Thoracic aorta (tissue), 2 donors: ENCODE measurements at places on chromosomes 13 and 19.

GRCh38 chr19:20662421-20663105, 1.2 kb upstream of the ZNF626 start:
- DNase-seq: no peak

DNA sequence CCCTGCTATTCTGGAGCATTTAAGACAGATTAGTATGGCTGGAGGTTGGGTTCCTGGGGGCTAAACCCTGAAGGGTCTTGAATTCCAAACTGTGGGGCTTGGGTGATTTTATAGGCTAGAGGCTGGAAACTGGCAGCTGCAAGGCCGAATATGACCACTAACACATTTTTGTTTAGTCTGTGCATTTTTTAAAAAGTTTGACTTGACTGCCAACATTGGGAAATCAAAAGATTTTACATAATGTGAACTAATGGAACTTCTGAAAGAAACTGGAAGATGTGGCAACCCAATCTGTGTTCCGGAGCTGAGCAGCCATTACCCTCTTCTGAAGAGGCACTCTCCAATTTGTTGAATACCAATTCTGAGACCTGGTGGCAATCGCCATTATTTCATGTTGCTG, 5.1 kb downstream of the ZNF784 start:
- no peak for DNase-seq

GRCh38 chr19:16094360-16095070, 17.2 kb upstream of the RAB8A start:
- DNase-seq: no peak

DNA sequence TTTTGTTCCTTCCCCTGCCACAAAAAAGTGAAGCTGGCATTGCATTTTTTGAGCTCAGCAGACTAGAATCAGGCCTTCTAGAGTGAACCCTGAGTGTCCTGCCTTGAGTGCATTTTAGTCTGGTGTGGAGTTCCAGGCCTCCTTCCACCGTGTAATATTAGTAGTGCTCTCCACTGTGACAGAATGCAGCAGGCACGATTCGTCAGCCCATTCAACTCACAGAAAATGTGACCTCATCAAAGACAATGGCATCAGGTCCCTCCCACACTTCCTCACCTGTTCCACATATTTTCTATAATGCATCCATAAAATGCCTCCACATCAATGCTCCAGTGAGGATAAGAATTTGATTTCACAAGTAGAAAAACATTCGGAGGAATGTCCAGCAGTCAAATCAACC, 227.6 kb downstream of the FGF9 start:
- DNase-seq: no peak

DNA sequence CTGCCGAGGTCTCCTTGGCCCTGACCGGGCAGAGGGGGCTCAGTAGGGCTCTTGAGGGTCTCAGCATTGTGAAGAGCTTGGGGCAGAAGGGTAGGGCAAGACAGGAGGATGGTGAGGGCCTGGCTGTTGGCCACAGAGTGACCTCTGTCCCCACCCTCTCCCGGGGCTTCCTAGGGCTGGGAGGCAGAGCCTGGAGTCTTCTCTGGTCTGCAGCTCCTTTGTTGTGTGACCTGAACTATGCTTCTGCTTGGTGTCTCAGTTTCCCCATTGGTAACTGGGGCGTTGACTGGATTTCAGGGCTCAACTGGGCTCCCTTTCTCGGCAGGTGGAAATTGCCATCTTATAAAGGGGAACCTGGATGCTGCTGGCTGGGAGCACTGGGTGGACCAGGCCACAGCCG, 30.1 kb upstream of the PEPD start:
- no peak for DNase-seq

- no peak for DNase-seq
Measured at GRCh38 chr13:98962901-98963590, 14.8 kb downstream of the DOCK9 start.

DNA sequence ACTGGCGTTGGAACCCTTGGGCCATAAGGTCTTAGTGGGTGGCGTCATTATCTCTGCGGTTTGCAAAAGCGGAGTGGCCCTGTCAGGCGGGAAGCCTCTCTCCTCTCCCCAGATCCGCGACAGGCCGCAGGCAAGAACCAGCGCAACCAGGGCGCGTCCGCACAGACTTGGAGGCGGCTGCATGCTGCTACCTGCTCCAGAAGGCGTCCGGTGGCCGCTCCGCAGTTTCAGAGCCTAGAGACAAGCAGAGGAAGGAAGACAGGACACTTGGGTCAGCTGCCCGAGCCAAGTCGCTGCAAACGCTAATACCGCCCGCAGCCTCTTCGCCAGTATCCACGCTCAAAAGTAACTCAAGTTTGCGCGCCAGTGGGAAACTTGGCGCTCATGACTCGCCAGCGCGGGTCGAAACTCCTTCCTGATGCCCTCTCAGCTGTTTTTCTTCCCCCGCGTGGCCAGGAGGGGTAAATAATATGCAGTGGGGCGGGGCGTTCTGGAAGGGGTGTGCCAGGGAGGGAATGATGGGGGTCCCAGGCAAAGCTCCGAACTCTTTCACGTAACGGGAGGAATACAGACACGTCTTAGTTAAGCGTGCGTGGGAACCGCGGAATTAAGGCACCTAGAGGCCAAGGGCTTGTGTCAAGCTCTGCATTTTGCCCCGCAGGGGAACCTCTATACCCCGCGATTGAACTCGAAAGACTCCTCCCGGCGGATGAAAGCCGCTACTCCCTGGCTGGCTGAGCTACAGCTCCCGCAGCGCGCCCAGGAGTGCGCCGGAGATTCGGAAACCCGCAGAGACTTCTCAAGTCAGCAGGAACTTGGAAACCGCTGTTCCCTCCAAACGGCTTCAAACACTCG, at the start of gene EDNRB:
Gene EDNRB (minus strand): TSS at position 441 of the 855 bp plus-strand sequence. CDS start 258 bp downstream, at position 183.
- no peak for DNase-seq

DNA sequence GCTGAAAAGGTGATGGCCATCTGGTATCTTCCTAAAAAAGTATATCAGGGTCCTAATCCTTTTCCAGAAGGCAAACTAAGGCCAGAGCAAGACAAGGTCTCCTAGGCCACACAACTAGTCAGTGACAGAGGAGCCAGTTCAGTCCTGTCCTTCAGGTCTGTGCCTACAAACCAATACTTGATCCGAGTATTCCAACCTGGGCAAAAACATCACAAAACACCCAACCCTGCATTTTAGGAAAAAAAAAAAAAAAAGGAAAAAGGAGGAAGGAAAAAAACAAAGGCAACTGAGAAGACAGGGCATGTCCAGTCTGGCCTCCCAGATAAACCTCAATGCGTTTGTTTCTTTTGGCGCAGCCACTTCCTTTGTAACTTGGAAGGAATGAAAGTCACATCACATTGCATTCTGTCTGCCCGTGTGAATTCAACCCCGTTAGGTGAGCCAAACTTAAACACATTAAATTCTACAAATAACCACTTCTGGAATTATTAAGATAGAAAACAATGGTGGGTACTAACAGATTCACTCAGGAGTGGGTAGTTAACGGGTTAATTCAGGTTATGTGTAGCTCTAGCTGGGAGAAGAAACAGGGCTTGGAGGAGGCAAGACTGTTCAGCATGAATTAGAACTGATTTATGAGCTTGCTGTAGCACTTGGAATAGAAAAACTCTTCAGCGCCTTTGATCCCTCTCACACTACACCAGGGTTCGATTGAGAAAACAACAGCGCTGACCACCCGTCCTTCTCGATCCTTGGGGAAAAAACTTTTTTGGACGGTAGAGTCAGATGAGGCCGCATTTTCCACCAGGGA, 43.0 kb upstream of the HNRNPA1L2 start:
- no peak for DNase-seq

GRCh38 chr13:76597868-76598267, 288.3 kb downstream of the KCTD12 start:
- DNase-seq: no peak

- DNase-seq: no peak
Measured at GRCh38 chr13:46071590-46072249, 19.2 kb upstream of the ZC3H13 start.

GRCh38 chr13:42046448-42046847, 2.0 kb upstream of the DGKH start:
- no peak for DNase-seq

DNA sequence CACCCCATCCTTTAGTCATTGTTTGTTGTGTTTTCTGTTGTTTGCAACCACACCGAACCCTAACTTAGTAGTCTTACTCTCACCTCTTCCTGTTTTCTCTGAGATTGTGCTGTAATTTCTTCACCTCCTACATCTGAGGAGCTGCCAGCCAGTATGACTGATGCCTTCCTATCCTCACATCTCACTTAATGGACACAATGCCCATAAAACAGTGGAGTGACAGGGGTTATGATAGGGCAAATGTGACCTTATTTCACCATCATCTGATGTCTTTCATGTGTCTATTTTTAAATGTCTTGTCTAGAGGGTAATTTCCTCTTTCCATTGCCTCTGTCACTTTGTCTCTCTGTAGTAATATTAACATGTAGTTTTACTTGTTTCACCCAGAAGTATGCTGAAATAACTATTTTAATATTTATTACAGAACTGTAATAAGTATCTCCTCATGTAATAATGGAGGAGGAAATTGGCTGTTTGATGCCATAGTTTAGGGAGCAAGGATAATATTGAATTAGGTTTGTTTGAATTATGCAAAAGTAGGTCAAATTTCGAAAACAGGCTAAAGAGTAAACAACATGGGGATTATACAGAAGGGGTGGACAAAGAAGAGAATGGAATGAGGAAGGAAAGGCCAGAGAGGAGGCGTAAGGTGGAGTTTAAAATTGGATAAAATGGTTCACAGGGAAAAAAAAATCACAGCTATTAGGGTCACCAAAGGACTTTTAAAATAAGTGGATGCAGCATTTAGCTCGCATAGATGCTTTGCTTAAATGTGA, 103.5 kb upstream of the SPRY2 start:
- no peak for DNase-seq

GRCh38 chr13:88294368-88294767, 623.2 kb downstream of the SLITRK5 start:
- DNase-seq: no peak

- no peak for DNase-seq
Measured at GRCh38 chr19:38417544-38418506, 8.2 kb downstream of the RASGRP4 start.

GRCh38 chr19:29810504-29810871, 1.3 kb upstream of the CCNE1 start:
- no peak for DNase-seq

DNA sequence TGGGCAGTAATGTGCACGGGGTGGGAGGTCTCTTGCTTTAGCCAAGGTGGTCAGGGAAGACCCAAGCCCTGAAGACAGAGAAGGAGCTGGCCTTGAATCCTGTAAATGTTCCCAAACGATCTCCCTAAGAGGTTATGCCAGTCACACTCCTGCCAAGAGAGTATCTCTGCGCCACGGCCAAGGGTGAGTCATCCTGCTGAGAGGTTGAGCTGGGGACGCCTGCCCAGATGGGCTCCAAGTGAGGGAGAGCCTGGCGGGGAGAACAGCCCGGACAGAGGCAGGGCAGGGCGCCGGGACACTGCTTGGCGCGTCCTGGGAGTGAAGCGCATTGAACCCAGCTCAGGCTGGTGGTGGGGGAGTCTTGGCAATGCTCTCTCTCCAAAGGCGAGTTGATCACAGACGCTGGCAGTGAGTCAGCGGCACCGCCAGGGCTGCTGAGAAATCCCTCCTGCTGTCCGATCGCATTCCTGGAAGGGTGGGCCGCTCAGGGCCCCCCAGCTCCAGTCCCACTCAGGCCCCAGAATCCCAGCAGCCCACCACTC, 16.4 kb downstream of the SULT2B1 start:
- DNase-seq: peak; percentile 80

DNA sequence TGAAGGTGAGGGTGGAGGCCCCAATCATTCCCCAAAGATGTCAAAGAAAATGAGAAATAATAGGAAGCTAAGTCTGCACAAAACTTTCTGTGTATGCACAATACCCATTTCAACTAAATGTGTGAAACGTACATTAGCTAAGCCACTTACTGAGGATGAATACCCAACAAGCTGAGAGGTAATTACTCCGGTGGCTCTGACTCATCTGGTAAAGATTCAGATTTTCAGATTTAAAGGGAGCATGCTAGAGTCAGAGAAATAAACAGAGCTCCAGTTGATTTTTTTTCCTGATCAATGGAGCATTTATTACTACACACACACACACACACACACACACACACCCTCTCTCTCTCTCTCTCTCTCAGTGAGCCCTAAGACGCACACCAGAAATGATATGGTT, 194.8 kb upstream of the ARGLU1 start:
- DNase-seq: no peak

DNA sequence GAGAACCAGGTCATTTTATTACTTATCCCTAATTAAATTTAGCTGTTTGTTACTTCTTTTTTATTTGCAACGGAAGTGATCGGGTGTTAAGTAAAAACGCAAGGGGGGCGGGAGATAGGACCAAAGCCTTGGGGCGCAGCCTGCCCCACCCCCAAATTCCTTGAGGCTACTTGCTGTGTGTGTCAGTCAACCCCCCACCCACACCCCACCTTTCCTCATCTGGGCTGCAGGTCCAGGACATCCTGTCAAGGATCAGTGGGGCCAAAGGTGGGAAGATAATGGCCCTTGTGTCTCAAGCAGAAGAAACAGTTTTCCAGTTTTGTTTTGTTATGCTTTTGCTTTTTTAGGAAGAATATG, 1.2 kb upstream of the FOXO1 start:
- no peak for DNase-seq

DNA sequence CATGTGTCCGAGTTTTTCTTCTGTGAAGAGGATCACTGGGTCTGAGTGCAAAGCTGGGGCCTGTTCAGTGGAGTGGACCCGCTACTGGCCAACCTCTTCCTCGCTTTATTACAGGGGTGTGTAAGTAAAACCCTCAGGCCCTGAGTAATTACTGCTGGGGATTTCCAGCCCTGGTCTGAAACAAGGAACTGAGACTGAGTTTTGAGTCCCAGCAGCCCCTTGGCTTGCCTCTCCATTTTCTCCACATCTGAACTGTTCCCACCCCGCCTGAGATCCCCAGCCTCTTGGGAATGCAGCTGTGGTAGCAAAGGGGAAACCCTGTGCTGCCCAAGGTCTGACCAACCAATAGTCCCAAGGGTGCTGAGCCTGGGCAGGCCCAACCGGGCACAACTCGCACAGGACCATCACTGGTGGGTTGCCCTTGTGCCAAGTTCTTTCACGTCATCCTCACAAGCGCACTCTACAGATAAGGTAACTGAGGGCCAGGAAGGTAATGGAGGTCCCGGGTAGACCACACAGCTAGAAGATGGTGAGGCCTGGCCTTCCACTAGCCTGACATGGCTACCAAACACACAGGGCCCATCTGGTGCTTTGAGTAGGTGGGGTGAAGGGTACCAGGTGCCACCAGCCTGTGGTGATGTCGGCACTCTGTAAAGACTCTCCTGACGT, 13.7 kb upstream of the SLC35E1 start:
- DNase-seq: no peak

DNA sequence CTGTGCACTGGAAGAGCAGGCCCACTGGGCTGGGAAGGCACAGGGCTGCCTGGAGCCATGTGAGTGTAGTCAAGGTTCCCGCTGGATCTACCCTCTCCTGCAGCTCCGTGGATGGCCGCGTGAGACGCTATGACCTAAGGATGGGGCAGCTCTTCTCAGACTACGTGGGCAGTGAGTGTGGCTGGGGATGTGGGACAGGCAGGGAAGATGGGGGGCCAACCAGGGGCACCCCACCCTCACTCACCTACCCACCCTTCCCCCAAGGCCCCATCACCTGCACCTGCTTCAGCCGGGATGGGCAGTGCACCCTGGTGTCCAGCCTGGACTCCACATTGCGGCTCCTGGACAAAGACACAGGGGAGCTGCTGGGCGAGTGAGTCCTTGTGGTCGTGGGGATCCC, 6.1 kb downstream of the WDR83 start:
- DNase-seq: no peak
